ENCODE measurements at places on chromosomes 4 and X.
A peak's percentile ranks its signal among the peaks of the same experiment; 100 is the strongest.

GRCh38 chrX:38669428-38669827 is 108.1 kb downstream of the TSPAN7 start:
- no peak for DNase-seq

- DNase-seq: no peak
These were observed 88.0 kb downstream of the FNIP2 start for GRCh38 chr4:158856852-158857251.

- DNase-seq: no peak
These were observed 157.3 kb downstream of the CPEB2 start for GRCh38 chr4:15159477-15160019.

- DNase-seq: no peak
These were observed 144.4 kb downstream of the AMMECR1 start for GRCh38 chrX:110173192-110174175.

GRCh38 chr4:94621491-94622080 is 136.2 kb upstream of the BMPR1B start:
- DNase-seq: no peak

- no peak for DNase-seq
These were observed 249.6 kb downstream of the OPHN1 start for GRCh38 chrX:68183612-68184214.

- peak; percentile 31 for DNase-seq
These were observed 52.4 kb upstream of the TRIM2 start for GRCh38 chr4:153151535-153152455.

DNA sequence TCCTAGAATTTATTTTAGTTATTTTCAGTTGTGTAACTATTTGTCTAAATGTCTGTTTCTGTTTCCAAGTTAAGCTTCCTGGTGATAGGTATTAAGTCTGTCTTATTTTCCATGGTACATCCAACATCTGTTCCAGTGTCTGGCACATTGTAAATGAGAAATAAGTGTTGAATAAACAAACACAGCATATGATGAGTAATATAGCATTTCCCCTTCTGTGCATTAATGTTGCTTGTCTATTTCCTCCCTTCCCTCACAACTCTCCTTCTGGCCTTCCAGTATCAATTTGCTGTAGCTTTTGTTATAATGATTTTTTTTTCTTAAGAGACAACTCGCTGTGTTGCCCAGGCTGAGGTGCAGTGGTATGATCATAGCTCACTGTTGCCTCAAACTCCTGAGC is 36.1 kb downstream of the COPS4 start:
- DNase-seq: no peak

DNA sequence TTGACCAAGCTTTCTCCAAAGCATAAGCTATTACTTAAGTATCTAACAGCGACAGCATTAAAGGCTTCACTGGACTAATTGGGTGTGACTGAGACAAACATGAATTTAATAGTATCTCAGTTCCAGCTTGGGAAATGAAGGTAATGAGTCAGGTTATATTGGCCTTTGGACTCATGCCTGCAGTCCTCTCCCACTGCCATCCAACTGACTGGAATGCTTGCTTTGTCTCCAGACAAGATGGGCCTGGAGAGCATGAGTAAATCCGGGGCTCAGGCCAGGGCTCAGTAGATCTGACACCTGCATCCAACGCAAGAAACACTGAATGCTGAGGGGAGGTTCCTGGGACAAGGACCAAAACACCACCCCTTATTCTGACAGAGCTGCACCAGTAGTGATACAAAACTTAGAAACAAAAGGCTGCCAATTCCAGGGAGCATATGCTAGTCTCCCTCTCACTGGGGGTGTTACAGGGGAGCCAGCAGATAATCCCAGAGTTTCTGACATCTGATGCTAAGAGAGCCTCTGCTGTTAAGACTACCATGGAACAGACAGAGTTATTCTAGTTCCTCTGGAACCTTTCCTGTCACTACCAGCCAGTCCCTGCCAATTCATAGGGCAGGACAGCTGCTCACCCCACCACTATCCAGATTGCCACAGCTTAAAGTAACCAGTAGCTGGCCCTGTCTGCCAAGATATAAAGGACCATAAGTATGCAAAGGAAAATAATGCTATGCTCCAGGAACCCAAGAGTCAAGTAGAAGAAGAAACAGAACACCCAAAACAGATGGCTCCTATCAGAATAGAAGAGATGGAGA is 293.8 kb downstream of the IQCM start:
- no peak for DNase-seq

- no peak for DNase-seq
These were observed 131.4 kb downstream of the TRAM1L1 start for GRCh38 chr4:116953947-116954346.

DNA sequence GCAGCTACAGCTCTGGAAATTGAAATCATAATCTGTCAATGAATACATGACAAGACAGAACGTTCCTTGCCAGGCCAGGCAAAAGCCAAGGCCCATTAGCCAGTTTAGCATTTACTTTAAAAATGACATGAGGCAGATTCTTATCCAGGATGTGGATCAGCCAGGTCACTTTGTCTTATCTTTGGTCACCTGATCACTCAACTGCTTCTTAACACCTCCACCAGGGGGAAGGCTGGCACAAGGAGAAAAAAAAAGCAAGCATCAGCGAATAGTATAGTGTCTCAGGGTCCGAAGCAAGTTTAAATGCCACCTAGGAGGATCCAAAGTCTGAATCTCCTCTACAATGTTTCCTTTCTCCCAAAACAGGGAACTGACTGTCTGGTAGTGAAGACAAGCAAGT is 18.8 kb downstream of the ATP1B4 start:
- DNase-seq: peak; percentile 17

GRCh38 chrX:18406531-18407266 is 18.7 kb upstream of the CDKL5 start:
- no peak for DNase-seq

DNA sequence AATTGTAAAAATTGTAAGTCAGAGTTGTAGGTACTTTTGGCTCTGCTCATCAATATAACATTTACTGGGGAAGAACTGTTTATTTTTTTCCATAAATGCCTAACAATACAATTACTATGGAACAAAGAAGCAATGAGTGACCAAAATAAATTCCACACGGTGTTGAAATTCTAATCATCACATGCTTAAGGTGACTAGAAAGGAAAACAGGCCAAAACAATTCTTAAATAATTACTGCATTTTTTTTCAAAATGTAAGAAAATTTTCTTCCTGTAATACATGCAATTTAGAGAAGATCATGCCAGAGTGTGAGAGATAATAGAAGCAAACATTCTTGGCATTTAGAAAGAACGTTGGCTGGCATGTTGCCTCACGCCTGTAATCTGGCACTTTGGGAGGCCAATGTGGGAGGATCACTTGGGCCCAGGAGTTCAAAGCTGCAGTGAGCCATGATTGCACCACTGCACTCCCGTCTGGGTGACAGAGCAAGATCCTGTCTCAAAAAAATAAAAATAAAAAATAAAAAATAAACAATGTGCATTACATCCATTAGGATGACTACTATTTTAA is 22.5 kb downstream of the C4orf46 start:
- no peak for DNase-seq

- DNase-seq: no peak
These were observed 113.6 kb upstream of the CBLL2 start for GRCh38 chrX:22159071-22159470.

GRCh38 chr4:1048773-1049590 is 37.6 kb downstream of the FGFRL1 start:
- DNase-seq: peak; percentile 13
